NK-92 treated with Interleukin-12 subunit alpha and Interleukin-12 subunit beta, amount 100 ng/mL, for 24 hours (cell line): ENCODE measurements at places on chromosomes 2 and 18.
A peak's percentile ranks its signal among the peaks of the same experiment; 100 is the strongest.

DNA sequence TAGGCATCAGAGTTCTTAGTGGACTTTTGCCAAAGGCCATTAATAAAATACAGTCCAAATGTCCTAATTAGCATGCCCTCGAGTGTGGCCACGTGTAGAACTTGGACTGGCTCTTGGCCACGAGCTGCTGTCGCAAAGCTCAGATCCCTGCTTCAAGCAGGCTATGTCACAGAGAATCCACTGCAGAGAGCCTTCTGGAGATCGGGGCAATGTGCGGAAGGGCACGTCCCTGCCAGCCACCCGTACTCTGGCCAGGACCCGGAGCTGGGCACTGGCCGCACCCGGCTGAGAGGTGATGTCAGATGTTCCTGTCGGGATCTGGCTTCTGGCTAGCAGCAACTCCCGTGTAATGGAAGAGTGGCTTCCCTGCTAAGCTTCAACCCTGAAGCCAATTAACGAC, 432.7 kb upstream of the ID2 start:
- DNase-seq = no peak

- DNase-seq = no peak
Observed at GRCh38 chr18:61107113-61107512, 226.1 kb upstream of the CDH20 start.

DNA sequence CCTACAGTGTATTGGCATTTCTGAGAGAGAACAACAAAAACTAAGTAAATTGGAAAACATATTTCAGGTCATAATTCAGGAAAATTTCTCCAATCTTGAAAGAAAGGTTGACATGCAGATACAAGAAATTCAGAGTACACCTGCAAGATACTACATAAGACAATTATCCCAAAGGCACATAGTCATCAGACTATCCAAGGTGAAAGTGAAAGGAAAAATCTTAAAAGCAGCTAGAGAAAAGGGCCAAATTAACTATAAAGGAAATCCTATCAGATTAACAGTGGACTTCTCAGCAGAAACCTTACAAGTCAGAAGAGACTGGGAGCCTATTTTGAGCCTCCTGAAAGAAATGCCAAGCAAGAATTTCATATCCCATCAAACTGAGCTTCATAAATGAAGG, 449.0 kb upstream of the MMADHC start:
- no peak for DNase-seq

- DNase-seq = no peak
Observed at GRCh38 chr2:49515996-49516782, 361.9 kb upstream of the FSHR start.

DNA sequence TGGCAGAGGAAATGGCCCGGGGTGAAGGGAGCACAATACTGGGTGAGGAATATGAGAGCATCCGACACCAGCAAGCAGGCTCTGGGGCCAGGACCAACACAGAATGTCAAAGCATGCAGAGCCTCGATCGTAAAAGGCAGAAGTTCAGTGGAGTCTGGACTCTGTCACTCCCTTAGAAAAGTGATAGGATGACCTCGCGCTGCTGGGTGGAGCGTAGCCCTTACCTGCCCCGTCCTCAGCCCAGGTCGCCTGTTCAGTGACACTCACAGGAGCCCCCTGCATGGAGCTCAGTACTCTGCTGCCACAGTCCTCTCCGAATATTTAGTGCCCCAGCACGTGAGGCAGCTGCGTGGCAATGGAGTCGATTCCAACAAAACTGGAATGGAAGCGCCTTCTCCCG, 236.7 kb upstream of the MYT1L start:
- DNase-seq = no peak

GRCh38 chr2:170713543-170714380, 1.4 kb upstream of the SP5 start:
- DNase-seq = no peak

- DNase-seq = no peak
Observed at GRCh38 chr2:85209887-85210286, 76.7 kb downstream of the TCF7L1 start.

GRCh38 chr2:84880645-84881521, at the start of gene TRABD2A:
TRABD2A (minus strand) TSS chr2:84881084; CDS start chr2:84881039, 45 bp downstream.
- DNase-seq = peak; percentile 63

- DNase-seq = no peak
Observed at GRCh38 chr2:9346885-9347284, 76.4 kb downstream of the ITGB1BP1 start.

GRCh38 chr2:15588329-15588919, 3.2 kb upstream of the DDX1 start:
- no peak for DNase-seq

DNA sequence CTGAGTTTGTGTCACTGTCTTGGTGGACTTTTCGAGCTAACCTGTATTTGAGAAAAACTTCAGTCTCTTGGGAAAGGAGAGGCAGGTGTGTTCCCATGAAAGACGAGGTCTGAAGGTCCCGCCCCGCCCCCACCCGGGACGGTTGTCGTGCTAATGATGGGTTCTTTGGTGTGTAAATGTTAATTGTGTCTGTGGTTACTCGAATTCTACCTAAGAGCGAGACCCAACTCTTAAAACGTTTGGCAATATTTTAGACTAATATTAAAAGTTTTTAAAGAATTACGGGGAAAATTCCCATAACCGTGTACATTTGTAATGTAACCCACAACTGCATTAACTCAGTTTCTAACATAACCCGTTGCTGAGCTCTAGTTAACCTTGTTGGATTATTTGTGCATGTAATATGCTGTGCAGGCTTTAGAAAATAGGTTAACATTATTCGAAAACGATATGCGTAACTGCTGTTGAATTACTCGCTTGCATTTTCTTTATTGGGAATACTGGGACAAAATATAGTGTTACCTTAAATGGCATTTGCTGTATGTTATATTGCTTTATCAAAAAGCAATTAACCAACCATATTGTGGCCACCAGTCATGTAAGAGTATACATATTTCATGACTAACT, 833 bp downstream of the EPB41L5 start:
- DNase-seq = no peak

GRCh38 chr2:42881732-42882131, 89.3 kb upstream of the HAAO start:
- no peak for DNase-seq

- DNase-seq = no peak
Observed at GRCh38 chr18:55404832-55405465, 183.0 kb downstream of the TCF4 start.

- DNase-seq = no peak
Observed at GRCh38 chr18:31680433-31680811, 4.0 kb downstream of the B4GALT6 start.

DNA sequence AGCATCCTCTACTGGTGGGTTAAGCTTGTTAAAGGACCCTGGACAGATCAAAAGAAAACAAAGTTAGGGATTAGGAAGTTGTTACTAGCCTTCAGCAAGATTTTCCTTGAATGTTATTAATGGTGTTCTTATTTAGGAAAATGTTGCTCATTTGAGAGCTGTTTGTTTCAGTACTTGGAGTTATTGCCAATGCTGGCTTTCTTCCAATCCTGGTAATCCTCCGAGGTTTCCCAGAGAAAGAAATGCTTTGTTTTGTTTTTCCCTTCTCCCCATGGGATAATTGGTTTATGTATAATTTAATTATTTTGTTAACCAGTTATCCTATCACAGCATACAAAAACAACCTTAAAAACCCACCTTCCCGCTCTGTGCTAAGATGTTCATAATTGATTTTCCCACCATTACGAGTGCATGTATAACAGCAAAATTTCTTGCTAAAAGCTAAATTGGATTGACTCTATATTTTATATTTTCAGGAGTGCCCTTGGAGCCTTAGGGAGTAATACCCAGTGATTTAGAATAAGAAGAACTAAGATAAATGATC, 79.8 kb downstream of the MGAT5 start:
- no peak for DNase-seq

GRCh38 chr2:126655051-126655450, 907 bp upstream of the GYPC start:
- no peak for DNase-seq

DNA sequence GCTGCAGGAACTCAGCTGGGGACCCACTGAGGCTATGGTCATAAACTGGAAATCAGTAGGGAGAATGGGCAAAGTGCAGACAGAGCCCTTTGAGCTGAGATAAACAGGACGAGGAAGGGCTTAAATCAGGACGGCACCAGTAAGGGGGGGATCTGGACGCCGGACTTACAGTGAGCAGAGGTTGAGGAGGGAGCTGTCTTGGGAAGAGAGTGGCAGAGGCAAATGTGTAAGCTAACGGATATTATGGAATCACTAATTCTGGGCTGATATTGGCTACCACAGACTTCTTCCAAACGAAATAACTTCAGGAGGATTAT, 539 bp downstream of the CYP27A1 start:
- no peak for DNase-seq

DNA sequence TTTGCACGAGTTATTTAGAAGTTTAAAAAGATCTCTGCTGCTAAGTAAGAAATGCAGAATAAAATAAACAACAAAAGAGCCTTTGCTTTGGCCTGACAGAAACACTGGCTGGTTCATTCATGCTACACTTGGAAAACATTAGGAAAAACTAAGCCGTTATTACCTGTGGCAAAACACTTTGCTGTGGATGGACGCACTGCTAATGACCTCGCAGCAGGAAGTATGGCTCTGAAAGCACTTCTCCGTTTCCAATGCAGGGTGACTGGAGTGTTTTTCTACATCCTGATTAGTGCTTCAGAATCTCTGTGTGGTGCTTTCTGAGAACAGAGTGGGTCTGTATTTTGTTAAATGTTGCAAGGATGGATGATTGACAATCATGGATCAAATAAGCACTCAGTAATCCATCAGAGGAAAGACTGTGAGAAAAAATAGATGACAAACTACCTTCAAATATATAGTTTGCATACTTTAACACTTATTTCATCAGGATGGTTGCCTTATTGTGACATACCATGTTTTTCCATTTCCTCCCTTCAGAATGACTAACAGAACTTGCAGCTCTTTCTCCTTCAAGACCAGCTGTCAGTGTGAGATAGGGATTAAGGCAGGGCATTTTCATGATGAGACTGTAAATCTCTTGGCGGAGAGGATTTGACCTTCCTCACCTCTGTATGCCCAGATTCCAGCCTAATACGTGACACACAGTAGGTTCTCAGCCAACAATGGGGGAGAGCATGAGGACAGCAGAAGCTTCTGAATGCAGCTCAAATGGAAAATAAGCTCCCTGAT, 38.0 kb downstream of the LINC00305 start:
- DNase-seq = no peak

- DNase-seq = no peak
Observed at GRCh38 chr2:176647325-176648165, 378.3 kb downstream of the MTX2 start.

GRCh38 chr18:36378205-36378604, 80.7 kb downstream of the FHOD3 start:
- no peak for DNase-seq

DNA sequence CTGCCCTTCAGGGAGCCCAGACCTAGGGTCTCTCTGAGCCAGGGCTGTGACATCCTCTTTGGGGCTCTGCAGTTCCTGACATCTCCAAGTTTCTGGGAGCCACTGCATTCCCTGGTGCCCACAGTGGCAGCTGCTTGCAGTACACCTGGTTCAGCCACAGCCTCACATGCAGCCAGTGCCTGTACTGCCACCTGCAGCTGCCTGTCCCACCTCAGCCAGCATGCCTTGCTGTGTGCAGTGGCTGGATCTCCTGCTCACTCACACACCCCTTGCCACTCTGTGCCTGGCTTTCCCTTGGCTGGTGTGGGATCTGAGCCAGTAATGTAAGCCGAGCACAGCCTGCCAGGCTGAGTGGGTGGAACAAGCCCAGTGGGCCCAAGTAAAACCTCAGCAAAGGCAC, 1288.7 kb downstream of the CNTNAP5 start:
- DNase-seq = no peak

- no peak for DNase-seq
Observed at GRCh38 chr2:127416506-127417001, 1.7 kb upstream of the PROC start.

GRCh38 chr18:80243204-80243603, 4.1 kb downstream of the PARD6G start:
- no peak for DNase-seq

- DNase-seq = no peak
Observed at GRCh38 chr2:9631553-9631819, 689 bp upstream of the YWHAQ start.

GRCh38 chr2:206443735-206444527, 599 bp downstream of the ADAM23 start:
- DNase-seq = no peak

GRCh38 chr18:44715842-44716241, 35.2 kb downstream of the SETBP1 start:
- DNase-seq = no peak

- no peak for DNase-seq
Observed at GRCh38 chr2:199590321-199591203, 132.8 kb upstream of the SATB2 start.

DNA sequence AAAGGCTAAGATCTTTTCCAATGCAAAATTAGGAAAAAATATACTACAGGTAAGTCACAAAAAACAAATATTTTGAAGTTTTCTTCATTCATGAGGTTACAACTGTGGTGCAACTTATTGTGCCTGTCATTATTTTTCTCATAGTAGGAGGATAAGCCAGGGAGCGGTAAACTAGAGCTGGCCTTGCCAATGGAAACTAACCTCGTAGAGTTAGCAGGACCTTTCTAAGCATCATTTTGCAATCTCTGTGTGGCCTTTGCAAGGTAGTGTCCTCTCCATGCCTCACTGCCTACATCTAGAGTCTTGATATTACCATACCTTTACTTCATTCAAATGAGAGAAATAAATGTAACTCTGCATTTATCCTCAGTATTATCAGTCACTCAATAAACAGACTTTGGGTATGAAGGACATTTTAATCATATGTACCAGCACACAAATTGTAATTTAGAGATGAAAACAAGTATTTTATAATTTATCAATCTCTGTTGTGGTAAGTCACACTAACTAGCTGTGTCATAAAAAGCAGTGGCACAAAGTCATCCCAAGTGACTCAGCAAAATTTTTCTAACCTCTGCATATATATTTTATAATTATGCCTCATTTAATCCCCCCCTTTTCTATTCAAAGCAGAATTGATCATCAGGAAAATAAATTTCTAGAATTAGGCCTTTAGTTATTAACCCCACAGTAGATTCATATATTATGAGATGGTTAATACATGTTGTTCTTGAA, 47.0 kb downstream of the LANCL1 start:
- no peak for DNase-seq

GRCh38 chr18:9756933-9757470, 48.9 kb downstream of the RAB31 start:
- no peak for DNase-seq

GRCh38 chr2:224039080-224039769, at the start of gene SERPINE2:
SERPINE2 (minus strand) TSS chr2:224039286; CDS start chr2:224001900, 37,386 bp downstream.
- DNase-seq = no peak

DNA sequence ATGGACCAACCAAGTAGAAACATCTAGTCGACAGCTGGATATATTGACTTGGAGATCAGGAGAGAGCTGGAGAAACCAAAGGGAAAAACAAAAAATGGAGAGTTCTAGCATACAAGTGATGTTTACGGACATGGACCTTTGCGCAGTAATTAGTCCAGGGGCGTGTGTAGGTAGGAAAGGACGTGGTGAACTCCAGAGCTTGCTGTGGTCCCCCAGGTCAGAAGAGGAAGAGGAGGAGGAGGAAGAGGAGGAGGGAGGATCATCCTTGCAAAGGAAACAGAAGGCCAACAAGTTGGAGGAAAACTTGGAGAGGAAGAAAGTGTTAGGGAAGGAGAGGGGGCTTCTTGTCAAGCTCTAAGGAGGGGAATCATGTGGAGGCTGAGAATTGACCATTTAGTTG, 17.5 kb downstream of the TRAF3IP1 start:
- no peak for DNase-seq

GRCh38 chr2:169823996-169824372, 721 bp downstream of the METTL5 start:
- no peak for DNase-seq
